ENCODE measurements at places on chromosomes 16 and 17.

- DNase-seq, result no peak
Observed at GRCh38 chr17:39082482-39082881, 69.0 kb downstream of the PLXDC1 start.

DNA sequence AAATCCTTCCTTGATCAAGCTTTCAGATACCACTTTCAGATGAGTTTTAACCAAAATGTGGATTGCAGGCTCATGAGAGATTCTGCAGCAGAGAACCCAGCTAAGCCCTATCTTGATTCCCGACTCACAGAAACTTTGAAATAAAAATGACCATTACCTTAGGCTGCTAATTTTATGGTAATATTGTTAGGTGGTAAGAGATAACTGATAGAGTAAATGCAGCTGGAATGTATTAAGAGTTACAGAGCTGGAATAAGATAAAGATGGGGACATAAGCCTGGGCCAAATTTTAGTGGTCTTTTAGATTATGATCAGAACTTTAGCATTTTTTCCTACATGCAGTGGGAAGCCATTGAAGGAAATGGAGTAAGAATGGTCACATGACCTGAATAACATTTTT lies 1074.0 kb downstream of the CDH11 start:
- no peak for DNase-seq

GRCh38 chr17:3575511-3575910 lies 17.9 kb upstream of the TRPV3 start:
- no peak for DNase-seq

- DNase-seq, result no peak
Observed at GRCh38 chr17:50027881-50028735, 27.8 kb upstream of the ITGA3 start.

- no peak for DNase-seq
Observed at GRCh38 chr16:86476956-86477534, 33.3 kb upstream of the FOXF1 start.

GRCh38 chr17:75486151-75486550 lies 29.2 kb downstream of the CASKIN2 start:
- DNase-seq, result no peak

DNA sequence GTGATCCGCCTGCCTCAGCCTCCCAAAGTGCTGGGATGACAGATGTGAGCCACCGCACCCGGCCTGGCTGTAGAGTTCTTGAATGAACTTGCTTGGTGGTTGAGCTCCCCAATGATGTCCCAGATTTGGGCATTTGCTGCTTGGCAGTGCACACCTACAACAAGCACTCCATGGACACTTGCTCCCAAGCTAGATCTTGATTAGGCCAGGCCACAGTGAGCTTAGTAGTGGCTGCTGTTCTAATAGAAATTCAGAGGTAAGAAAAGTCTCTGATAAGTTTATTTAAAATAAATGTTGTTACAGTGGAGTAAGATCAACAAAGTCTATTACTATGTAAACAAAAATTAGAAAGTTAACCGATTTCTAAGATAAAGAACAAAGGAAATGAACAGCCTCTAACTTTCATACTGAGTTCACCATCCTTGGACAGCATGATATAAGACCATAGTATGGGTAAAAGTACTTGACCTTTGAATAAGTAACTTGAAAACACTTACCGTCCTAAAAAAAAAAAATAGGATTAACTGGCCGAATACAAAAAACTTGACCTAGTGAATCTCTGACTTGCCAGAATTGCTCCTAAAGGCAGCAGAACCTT lies 951 bp downstream of the TMED6 start:
- no peak for DNase-seq

DNA sequence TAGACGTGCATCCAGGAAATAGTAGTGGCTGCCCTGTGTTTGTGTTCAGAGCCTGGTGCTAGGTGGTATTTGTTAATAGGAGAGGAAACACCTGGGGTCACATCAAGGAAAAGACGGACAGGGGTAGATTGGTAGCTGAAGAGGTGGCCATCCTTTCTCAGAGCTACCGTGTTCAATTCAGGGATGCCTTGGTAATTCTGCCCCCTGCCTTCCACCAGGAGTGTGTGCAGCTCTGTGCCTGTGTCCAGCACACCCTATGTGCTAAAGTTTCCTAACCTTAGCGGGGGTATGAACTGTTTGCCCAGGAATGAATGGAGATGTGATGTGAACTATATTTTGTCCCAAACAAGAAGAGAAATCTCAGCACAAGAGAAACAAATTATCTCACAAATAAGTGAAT lies 174.1 kb upstream of the MPHOSPH6 start:
- no peak for DNase-seq

GRCh38 chr16:73433731-73434307 lies 385.9 kb upstream of the ZFHX3 start:
- DNase-seq, result no peak

DNA sequence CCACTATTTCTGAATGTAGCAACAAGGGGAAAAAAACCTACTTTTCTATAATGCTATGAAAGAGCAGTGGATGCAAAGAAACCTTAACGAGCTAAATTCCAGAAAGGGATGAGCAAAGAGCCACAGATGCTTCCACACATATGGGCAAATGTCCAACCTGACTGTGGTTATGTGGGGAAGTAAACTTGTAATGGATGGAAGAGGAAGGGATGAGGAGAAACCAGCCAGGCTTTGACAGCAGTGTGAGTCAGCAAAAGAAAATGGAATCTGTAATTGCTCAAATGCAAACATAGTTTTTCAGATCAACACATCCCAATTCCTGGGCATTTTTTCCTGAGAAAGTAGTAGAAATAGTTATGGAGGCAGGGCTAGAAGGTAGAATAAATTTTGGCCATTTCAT lies 204.8 kb upstream of the CPHXL start:
- no peak for DNase-seq

- DNase-seq, result no peak
Observed at GRCh38 chr16:53282975-53283946, 151.0 kb upstream of the RBL2 start.

DNA sequence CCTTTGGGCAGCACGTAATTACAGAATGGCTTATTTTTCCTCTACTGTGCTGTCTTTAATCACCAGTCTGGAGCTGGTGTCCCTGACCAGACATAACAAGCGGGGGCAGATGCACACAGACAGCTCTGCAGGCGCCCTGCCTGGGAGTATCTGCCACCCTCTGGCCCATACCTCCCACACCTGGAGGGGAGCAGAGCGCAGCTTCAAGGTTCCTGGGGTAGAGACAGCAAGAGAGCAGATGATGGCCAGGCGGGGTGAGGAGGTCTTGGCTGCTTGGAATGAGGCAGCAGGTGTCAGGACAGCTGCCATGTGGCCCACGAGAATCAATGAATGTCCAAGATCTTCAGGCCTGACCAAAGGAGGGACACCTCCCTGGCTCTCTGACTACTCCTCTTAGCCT lies 23.8 kb downstream of the TMEM94 start:
- DNase-seq, result no peak

GRCh38 chr17:48259694-48260291 lies 152.2 kb downstream of the SNX11 start:
- no peak for DNase-seq

- no peak for DNase-seq
Observed at GRCh38 chr16:12891836-12892235, 9.6 kb upstream of the SHISA9 start.

GRCh38 chr16:21563676-21564075 lies 35.7 kb upstream of the METTL9 start:
- DNase-seq, result no peak

DNA sequence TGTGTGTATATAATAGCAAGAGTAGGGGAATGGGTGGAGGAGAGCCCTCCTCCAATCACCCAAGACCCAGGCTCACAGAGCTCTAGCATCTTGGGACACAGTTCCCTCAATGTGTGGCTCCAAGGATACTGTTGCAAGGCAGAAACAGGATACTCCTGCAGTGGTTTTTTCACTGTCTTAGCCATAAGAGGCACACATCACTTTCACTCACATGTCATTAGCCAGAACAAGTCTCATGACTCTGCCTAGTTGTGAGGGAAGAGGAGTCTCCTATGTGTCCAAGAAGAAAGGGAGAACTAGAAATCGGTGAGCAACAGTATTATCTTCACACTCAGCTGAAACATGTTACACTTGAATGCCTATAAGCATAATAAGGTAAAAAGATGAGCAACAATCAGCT lies 11.1 kb upstream of the NUDT7 start:
- no peak for DNase-seq

- no peak for DNase-seq
Observed at GRCh38 chr17:74011966-74012365, 191.5 kb upstream of the RPL38 start.

DNA sequence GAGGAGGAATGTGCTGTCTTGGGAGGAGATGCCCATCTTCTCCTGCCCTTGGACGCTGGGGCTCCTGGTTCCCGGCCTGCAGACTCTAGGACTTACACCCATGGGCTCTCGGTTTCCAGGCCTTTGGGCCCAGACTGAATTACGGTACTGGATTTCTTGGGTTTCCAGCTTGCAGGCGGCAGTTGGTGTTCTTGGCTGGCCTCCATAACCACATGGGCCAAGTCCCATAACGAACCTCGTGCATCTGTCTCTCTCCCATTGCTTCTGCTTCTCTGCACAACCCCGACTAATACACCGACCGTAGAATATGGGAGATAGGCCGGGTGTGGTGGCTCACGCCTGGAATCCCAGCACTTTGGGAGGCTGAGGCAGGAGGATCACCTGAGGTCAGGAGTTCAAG lies 162.6 kb downstream of the SDK2 start:
- no peak for DNase-seq

DNA sequence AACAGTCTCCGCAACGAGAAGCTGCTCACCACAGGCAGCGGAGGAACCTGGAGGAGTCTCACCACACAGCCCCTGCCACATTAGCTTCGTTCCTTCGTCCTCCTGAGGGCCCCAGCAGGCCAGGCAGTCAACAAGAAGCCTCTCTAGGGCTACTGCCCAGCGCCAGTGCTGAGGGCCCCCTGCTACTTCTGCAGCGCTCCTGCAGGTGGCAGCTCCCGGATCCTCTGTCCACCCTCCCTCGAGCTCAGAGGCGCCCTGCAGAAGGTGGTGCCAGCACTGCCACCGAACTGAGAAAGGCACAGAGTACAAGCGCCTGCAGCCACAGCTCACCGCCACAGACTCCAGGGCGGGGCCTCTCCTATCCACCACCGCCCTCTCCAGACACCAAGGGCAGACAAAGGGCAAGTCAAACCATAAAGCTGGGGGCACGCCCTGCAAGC lies 27.3 kb downstream of the KDM8 start:
- peak; percentile 82 for DNase-seq

DNA sequence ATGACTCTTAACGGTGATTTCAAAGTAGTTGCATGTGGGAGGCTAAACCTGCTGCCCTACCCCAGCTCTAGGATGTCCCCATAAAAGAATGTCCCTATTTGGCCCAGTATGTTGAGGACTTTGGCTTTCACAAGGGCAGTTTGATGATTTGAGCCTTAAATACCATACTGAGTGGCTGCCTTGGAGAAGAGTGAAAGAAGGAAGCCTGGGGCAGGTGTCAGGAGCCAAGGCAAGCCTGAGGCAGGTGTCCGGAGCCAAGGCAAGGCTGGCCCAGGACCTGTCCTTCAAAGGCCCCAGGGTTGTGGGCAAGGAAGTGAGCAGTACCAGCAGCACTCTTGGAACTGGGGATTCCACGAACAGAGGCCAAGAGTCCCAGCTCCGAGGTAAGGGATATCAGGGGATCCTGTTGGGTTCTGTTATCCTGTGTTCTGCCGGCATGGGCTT lies 18.6 kb downstream of the ST6GALNAC2 start:
- no peak for DNase-seq

- no peak for DNase-seq
Observed at GRCh38 chr16:76653390-76654026, 376.3 kb downstream of the CNTNAP4 start.

- DNase-seq, result no peak
Observed at GRCh38 chr17:64571746-64572145, 65.0 kb downstream of the CEP95 start.

DNA sequence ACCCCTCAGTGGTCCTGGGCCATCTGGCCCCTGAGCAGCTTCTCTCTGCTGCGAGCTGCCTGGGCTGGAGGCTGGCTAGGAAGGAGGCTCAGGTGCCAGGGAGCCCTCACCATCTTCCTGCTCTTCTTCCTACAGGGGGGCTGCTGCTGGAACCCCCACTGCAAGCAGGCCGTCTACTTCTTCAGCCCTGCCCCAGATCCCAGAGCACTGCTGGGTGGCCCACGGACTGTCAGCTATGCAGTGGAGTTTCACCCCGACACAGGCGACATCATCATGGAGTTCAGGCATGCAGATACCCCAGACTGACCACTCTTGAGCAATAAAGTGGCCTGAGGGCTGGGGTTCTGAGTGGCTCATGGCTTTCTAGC lies 46.1 kb downstream of the PRMT7 start:
- no peak for DNase-seq

DNA sequence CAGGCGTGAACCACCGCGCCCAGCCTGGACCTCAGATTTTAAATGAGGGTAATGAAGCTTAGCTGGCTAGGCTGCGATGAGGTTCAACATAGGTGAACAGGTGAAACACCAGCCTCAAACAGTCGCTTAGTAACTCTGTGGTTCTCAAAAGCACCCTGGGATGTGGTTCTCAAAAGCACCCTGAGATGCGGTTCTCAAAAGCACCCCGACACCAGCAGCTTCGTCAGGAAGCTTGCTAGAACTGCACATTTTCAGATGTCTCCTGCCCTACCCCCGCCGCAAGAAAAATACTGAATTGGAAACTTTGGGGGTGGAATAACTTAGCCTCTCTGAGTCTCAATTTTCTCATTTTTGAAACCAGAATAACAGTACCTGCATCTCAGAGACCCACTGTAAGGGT lies 86.7 kb upstream of the XYLT1 start:
- no peak for DNase-seq

GRCh38 chr16:12422233-12422632 lies 381.5 kb downstream of the CPPED1 start:
- DNase-seq, result no peak
